ENCODE measurements at places on chromosomes 7 and 10.

DNA sequence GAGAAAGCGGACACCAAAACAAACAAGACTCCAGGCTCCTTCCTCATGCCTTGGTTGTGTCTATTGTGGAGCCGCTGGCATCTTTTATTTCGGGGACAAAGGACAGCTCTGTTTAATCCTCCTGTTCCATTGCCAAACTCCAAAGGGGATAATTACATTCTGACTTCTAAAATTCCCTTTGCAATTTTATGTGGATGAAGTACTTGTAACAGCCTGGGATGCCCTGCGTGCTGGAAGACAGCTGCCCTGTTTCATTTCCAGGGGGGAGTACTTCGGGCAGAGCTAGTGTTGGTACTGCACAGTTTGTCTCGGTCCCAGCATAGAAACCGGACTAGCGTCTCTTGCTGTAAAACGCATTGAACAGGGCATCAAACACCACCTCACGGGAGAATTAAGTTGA, 90.9 kb downstream of the BAMBI start:
- DNase-seq = no peak

- no peak for DNase-seq
Observed at GRCh38 chr10:1375346-1376170, 319.4 kb downstream of the WDR37 start.

- no peak for DNase-seq
Observed at GRCh38 chr7:114759347-114760062, 162.4 kb upstream of the MDFIC start.

GRCh38 chr10:31014161-31014875, 17.3 kb downstream of the ZNF438 start:
- no peak for DNase-seq

DNA sequence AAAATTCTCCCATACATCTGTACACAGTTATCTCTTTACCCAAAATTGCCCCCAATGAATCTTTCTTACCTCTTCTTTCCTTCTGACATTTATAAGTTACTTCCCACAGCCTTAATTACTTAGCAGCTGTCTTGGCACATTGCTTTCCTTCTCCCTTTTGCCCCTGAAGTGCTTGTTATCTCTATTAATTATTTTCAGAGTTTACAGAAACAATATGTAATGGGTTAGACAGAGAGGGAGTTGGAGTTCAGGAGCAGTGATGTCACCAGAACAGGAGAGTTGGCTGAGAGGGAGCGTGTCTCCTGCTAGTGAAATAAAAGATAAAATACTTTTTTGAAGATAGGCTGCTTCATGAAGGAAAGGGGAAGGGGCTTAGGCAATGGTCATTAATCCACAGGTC, 57.4 kb downstream of the ITGB8 start:
- DNase-seq = no peak

- DNase-seq = no peak
Observed at GRCh38 chr7:47195641-47196040, 386.3 kb downstream of the TNS3 start.

GRCh38 chr10:21318540-21319167, 206.8 kb downstream of the SKIDA1 start:
- DNase-seq = no peak

DNA sequence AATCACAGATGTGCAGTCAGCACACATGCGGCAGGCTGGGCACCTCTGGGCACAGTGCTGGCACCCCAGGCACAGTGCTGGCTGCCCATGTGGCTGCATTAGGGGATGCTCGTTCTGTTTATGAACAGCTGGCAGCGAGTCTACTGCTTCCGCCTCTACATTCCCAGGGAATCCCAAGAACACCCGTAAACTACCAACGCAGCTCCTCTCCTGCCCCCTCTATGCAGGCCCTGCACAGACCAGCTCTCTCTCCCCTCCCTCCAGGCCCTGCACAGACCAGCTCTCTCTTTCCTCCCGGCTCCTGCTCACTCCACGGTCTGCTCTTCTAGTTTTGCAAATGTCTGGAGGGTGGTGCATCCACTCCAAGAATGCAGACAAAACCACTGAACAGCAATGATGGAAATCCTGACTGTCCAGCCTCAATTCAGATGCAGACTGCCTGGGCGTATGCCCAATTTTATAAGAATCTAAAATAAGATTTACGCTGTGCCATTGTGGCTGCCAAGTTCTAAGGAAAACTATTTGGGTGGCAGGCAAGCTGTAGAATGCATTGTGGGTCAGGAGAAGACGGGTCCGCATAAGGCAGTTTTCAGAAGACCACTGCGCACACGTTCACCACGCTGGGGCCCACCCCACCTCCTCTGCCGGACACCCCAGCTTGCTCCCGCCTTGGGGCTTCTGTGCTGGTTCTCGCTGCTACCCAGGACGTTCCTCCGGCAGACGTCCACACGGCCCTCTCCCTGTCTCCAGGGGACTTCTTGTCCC, 234.6 kb downstream of the ZMYND11 start:
- DNase-seq = no peak

- peak; percentile 56 for DNase-seq
Observed at GRCh38 chr7:1533547-1534329, 3.2 kb downstream of the MAFK start.

DNA sequence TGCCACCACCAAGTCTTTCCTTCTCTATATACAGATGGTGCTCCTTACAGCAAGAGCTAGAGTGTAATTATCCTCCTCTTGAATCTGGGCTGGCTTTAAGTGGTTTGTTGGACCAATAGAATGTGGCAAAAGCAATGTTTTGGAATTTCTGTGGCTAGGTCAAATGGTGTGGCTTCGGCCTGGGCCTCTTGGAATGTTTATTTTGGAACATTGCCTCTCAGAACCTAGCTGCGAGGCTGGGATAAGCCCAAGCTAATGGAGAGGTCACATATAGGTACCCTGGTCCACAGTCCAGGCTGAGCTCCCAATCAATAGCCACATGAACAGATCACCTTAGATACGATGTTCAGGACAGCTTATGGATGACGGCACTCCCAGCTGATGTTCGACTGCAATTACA, 556.7 kb downstream of the TYW1 start:
- DNase-seq = no peak

DNA sequence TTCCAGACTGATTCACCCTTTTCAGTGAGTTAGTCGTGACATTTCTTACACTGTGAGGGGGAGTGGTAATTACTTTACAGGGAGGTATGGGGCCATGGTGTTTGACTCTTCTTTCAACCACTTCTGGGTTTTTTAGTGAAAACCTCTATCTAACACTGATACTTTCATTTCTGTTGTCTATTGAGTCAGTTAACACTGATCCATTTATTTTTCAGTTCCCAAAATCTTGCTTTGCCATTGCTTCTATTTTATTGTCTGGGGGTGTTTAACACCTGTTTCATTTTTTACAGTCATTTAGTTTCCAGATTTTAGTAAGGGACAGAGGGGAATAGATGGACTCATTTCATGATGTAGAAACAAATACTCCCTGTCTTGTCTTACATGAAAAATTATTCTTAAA, 61.5 kb downstream of the HELLS start:
- DNase-seq = no peak

DNA sequence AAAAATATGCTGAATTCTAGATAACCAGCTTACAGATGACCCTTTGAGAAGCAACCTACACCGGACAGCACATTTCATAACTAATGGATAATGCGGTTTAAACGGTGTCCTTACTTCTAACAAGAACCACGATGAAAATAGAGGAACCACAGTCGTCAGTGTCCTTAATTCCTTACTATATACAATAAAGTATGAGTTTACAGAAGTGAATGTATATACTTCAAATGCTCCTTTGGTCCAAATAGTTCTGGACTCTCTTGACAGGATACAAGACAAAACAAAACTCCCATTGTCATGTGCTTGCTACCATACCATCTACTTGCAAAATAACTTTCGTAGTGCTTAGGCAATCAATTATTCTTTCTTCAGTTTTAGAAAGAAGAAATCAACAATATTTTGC, 2.4 kb downstream of the NAMPT start:
- peak; percentile 59 for DNase-seq

- DNase-seq = no peak
Observed at GRCh38 chr7:78594156-78594555, 795.6 kb downstream of the PHTF2 start.

DNA sequence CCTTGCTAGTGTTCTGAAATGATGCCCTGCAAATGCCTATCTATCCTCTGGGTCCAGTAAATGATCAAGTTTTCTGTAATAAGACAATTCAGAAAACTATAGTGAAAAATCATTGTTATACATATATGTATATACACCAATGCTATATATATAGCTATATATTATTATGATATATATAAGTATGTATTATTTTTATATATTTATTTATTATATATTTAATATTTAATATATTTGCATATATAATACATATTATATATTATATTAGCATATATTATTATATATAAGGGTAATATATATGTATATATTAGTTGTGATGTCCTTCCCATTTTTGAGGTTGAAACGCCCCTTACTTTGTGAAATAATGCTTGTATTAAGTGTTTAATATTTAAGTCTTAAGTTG, 181.4 kb upstream of the CACNA2D1 start:
- no peak for DNase-seq

DNA sequence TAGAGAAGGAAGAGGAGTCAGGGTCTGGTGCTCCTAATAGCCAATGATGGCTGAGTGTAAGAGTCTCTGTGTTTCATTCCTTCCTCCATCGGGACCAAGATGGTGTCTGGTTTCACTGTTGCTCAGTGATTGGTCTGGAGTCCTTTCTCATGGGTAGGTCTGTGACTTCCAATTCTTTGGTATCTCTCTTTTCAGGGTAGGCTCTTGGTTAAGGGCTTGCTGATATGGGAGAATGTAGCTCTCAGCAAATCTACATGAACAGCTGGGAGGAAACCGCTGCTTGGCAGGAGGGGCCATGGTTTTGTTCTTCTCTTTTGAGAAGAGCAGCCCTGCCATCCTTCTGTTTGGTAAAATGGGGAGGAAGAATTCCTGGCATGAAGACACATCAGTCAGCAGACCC, 209.1 kb upstream of the PODXL start:
- DNase-seq = no peak

GRCh38 chr7:112886208-112886607, 96.0 kb upstream of the TMEM168 start:
- no peak for DNase-seq

DNA sequence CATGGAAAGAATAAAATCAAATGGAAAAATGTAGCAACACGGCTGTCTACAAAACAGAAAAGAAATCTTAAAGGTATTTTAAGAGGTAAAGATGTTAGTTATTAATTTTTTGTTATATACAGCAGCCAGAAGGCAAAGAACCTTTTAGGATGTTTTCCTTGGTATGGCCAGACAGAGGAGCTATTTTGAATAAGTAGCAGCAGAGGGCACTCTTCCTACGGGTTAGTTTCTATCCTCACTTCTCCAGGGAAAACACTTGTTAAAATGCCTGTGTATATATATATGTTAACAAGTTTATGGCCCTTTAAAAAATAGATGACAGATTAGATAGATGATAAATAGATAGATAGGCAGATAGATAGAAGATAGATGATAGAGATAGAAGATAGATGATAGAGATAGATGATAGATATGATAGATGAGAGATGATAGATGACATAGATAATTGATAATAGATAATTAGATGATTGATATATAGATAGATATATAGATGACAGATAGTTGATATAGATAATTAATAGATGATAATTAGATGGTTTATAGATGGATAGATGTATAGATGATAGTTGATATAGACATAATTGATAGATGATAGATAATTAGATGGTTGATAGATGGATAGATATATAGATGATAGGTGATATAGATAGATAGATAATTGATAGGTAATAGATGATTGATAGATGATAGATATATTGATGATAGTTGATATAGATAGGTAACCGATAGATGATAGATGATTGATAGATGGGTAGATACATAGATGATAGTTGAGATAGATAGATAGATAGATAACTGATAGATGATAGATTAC, 57.8 kb upstream of the WIPF3 start:
- DNase-seq = peak; percentile 50

DNA sequence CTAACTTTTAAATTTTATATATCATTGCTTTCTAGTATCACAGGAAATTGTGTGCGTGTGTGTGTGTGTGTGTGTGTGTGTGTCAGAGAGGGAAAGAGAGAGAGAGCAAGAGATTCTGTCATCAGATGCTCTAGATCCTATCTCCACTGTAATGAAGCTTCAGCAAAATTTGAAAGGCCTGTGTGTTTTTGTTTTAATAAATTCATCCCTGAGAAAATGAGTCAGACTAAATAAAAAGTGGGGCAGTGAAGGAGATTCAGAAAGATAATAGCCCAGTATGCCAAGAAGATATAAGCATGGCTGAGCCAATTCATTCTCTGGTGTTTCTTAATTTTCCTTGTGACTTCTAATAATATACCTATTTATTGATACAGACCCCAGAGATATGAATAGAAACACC, 184.2 kb upstream of the TMEM196 start:
- no peak for DNase-seq

DNA sequence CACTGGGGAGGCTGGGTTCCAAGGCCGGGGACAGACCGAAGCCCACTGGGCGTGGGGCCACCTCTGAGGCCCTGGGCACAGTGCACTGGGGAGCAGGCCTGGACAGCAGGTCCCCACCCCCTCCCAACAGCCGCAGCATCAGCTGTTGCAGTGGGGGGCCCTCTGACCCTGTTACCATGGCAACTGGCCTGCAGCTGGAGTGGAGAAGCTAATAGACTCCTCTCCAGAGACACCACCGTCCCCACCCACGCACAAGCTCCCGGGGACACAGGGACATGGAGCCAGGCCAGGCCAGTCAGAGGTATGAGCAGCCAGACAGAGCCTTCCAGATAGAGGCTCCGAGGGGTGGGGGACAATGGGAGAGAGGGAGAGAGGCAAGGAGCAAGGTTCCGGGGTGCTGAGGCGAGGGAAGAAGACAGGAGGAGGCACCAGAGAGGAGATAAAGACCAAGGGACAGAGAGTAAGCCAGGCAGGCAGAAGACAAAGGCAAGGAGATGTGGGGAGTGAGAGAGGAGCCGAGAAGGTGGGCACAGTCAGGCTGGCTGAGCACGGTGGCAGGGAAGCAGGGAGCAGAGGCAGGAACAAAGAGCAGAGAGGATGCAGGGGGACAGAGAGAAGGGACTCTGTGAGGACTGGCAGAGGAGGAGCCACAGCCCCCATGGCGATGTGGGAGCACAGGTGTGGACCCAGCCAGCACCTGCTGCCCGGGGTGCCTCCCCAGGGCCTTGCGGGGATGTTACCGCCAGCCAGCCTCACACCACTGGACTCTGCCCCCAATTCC, 6.7 kb downstream of the KCNH2 start:
- DNase-seq = no peak

DNA sequence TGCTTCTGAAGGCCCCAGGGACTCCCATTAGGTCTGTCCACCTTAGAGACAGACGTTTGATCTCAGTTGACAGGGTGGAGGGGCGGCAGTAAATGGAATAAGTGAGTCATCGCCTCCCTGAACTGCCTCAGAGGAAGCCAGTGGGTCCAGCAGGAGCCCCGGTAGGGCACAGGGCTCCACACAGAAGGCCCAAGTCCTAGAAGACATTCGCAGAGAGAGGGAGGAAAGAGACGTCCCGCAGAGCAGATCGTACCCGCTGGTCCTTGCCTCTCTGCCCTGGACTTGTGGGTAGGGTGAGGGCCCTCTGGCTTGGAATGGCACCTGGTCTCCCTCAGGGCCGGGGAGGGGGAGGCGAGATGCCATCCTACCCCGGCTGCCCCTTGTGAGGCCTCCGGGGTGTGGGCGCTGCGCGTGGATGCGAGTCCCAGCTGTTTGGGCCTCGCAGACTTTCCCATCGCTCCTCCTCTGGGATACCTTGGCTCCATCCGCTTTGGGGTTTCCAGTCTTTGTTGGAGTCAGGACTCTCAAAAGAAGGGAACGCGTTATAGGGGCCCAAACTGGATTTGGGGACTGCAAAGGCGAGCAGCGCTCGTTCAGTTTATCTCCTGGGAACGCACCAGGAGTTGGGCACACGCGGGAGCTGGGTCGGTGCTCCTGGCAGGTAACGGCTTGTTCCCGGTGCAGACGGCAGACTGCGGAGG, 5.1 kb downstream of the TLX1 start:
- no peak for DNase-seq

Measured in inflammatory macrophage treated with lipopolysaccharide for 1 hour (primary cell).